ENCODE measurements at places on chromosomes 3 and 15. TPM values are rescaled to one million over a fixed set of nuclear protein-coding genes. Genes with fewer than 3 reads are reported as not detected.

DNA sequence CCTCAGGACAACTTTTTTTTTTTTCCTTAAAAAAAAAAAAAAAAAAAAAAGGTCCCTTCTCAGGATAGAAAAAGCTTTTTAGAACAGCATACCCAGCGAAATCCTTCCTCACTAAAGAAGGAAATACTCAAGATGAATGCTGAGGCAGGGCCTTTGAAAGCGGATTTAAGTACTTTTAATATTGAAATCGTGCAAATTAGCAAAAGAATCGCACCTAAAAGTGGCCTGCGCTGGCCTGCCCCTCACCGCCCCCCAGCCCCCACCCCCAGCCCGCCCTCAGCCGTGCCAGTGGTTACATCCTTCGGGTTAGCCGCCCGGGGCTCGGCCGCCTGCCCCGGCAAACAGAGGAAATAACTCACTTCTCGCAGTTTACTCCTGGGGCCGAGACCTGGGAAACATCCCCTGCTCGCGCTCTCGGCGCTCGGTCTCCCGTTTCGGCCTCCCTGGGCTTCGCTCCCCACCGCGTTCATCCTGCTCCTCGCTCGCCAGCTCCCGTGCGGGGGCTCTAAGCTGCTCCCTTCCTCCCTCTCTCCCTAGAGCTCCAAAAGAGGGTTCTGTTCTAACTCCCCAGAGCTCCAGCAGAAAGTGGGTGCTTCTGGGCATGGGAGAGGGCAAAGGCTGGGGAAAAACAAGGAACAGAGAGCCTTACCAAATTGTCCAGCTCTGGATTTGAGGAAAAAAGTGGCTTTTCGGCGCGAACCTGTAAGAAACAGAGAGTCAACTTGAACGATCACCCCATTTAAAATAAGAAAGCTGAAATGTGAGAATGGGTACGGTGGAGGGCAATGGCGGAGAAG is 5.2 kb downstream of the MEIS2 start:
- H3K4me1 ChIP-seq, result no peaks in the 10 kb centered on the region
- peak overlapping the region; percentile 46 for H3K27ac ChIP-seq
- DNase-seq, result no peak

DNA sequence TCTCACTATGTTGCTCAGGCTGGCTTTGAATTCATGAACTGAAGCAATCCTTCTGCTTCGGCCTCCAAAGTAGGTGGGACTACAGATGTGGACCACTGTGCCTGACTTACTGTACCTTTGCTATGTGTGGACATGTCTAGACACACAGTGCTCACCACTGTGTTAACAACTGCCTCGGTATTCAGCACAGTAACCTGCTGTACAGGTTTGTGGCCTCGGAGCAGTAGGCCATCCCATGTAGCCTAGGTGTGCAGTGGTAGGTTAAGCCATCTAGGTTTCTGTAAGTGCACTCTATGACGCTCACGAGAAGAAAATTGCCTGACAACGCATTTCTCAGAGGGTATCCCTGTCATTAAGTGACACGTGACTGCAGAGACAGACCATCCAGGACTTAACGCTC is 70.3 kb downstream of the TAMM41 start:
- no peak for DNase-seq
- no peaks in the 10 kb centered on the region for H3K4me1 ChIP-seq
- no peaks in the 10 kb centered on the region for H3K27me3 ChIP-seq
- no peak overlapping the region for H3K4me3 ChIP-seq

DNA sequence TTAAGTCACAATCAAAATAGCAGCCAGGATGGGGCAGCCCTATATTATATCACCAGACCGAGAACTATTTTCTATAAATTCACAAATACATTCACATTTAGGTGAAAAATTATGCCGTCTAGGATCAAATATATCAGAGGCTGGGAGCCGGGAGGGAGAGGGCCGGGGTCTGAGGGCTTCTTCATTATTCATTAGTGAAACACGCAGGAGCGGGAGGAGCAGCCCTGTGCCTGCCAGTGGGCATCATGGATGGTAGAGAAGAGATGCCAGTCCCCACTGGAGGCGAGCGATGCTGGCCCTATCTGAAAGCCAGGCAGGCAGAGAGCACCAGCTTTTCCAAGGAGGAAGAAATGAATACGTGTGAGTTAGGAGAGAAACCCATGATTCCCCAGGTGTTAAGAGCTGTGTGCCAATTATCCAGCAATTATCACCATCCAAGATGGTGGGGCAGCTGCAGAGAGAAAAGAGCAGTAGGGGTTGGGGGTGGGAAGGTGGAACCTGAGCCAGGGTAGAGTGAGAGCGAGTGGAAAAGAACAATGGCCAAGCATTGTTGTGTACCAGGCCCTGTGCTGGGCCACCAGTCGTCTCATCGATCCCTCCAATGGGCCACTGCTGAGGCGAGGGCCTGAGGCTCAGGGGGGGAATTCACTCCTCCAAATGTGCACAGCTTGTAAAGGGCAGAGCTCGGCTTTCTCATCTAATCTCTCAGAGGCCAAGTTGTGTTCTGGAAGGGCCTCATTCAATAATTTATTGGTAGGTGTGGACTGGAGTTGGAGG is 261.3 kb upstream of the TLE3 start:
- H3K27me3 ChIP-seq, result no peaks in the 10 kb centered on the region
- H3K4me3 ChIP-seq, result no peak overlapping the region
- no peak overlapping the region for H3K27ac ChIP-seq
- DNase-seq, result no peak
- H3K4me1 ChIP-seq, result no peaks in the 10 kb centered on the region
- no peaks in the 10 kb centered on the region for H3K36me3 ChIP-seq

PGBD4 gene
- 1.8 TPM for total RNA-seq

- no peaks in the 10 kb centered on the region for H3K27me3 ChIP-seq
- H3K4me1 ChIP-seq, result no peaks in the 10 kb centered on the region
Measured at GRCh38 chr3:175605851-175606250, 746.7 kb downstream of the NAALADL2 start.

- H3K27me3 ChIP-seq, result no peaks in the 10 kb centered on the region
- peak; percentile 54 for DNase-seq
- peak overlapping the region; percentile 51 for H3K4me3 ChIP-seq
Measured at GRCh38 chr15:23038726-23039142, 635 bp downstream of the TUBGCP5 start.
